DMS 273 treated with DMSO at 0.1 percent for 48 hours (cell line): ENCODE measurements at places on chromosomes 3 and 15.

DNA sequence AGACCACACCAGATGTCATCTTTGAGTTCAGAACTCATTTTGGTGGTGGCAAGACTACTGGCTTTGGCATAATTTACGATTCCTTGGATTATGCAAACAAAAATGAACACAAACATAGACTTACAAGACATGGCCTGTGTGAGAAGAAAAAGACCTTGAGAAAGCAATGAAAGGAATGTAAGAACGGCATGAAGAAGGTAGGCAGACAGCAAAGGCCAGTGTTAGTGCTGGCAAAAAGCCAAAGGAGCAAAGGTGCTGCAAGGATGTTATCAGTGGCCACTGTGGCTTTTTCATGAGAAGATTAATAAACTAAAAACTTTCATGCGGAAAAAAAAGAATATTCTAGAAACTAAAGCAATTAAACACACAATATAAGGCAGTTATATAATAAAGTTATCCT lies 21.9 kb downstream of the AAGAB start:
- DNase-seq = no peak

GRCh38 chr15:68699881-68700454 lies 120.7 kb downstream of the ANP32A start:
- DNase-seq = no peak

GRCh38 chr15:89790206-89790605 lies 14.1 kb downstream of the MESP2 start:
- DNase-seq = no peak

GRCh38 chr3:115040673-115041286 lies 106.3 kb downstream of the ZBTB20 start:
- DNase-seq = no peak

DNA sequence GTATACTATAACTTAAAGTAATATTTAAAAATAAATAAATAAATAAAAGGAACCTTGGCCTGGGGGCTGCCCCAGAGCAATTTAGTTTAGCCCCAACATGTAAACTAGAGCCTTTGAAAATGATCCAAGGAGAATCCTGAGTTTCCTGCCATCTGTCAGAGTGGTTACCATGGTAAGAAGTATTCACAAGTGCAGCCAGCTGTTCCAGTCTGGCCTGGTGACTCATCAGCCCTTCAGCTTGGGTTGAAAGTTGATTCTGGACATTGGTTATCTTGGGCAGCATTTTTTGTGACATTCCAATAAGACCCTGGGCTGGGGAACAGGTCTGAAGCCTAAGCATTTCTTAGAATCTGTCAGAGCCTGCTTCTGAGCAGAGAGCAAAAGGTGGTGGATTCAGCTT lies 72.7 kb upstream of the LRTM1 start:
- DNase-seq = peak; percentile 86

- peak; percentile 7 for DNase-seq
These were observed 11.2 kb downstream of the CDCP1 start for GRCh38 chr3:45134758-45135521.

DNA sequence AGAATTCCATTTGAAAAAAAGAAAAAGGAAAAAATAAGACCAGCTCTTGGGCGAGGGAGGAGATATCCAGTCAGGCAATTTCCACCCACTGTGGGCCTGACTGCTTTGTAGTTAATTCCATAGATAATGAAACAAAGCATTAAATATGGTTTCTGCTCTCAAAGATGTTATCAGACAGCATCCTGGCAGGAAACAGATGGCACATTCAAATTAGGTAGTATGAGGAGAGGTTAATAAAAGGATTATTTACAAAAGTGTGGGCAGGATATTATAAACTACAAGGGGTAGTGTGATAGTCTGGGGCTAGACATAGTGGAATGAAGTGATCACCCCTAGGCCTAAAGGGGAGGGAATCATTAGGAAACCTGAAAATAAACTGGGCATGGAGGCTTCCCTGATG lies 193.2 kb downstream of the CLSTN2 start:
- DNase-seq = peak; percentile 86

DNA sequence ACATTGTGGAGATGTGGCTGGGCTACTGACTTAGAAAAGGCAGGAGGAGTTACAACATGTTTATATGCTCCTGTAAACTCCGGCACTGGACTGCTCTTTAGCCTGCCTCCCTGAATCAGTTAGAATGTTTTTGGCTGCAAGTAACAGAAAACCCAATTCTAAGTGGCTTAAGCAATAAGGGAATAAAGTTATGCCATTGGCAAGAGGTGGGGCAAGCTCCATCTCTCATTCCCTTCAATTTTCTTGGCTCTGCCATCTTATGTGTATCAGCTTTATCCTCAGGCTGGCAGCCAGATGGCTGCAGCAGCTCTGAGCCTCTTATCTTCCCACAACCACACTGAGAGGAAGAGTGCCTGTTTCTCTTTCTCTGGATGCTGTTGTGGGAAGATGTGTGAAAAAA lies 22.4 kb upstream of the MEIS2 start:
- DNase-seq = no peak
